ENCODE measurements at places on chromosomes 2 and 18.
A peak's percentile ranks its signal among the peaks of the same experiment; 100 is the strongest.

DNA sequence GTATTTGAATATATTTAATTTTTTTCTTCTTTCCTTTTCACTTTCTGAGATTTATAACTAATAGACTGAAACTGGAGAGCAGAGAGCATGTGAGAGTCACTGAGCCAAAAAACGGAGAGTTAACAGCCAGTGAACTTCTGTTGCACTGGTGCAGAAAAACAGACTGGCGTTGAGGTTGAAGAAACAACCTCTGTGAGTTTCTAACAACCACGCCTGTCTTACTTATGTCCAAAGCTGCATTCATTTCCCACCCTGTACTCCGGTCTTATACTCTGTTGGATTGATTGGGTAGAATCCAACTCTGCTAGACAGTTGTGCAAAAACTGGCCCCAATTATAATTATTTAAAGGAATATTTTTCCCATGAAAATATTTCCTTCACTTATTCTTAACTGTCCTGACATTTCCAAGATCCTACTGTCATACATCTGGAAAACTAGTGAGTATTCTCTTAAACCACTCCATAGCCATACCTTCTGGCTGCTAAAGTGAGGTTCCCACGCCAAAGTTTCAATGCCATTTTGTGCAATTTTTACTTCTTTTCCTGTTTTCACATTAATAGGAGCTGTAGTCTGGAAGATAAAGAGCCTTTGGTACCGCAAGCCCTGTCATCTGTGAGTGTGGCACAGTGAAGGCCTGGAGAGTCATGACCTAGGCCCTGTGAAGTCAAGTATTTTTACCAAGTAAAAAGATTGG, 9.4 kb downstream of the CYP1B1 start:
- DNase-seq: no peak

- DNase-seq: no peak
Observed at GRCh38 chr2:100309973-100310719, 12.2 kb downstream of the LONRF2 start.

- DNase-seq: no peak
Observed at GRCh38 chr2:234673961-234674759, 177.3 kb upstream of the ARL4C start.

- peak; percentile 82 for DNase-seq
Observed at GRCh38 chr2:112764071-112765044, at the start of gene CKAP2L. Gene CKAP2L (minus strand): TSS chr2:112764609. CDS start chr2:112764598, 11 bp downstream.

- no peak for DNase-seq
Observed at GRCh38 chr2:201264472-201265173, 4.3 kb downstream of the CASP8 start.

DNA sequence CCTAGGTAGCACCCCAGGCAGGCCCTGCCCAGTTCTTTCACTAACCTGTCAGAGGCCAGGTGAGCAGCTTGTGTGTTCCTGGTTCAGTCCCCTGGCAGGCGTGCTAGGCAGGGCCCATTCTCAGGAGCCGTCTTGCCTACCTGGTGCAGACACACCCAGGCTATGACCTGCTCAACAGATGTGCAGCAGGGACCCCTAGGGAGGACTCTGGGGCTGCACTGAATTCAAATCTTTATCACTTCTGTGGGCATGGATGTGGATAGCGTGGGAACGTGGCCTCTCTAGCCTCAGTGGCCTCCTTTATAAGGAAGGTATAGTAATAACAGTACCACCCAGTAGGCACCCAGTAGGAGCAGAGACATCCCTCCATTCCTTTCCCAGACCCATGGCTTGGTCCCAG, 48.4 kb downstream of the PLEKHB2 start:
- DNase-seq: no peak

DNA sequence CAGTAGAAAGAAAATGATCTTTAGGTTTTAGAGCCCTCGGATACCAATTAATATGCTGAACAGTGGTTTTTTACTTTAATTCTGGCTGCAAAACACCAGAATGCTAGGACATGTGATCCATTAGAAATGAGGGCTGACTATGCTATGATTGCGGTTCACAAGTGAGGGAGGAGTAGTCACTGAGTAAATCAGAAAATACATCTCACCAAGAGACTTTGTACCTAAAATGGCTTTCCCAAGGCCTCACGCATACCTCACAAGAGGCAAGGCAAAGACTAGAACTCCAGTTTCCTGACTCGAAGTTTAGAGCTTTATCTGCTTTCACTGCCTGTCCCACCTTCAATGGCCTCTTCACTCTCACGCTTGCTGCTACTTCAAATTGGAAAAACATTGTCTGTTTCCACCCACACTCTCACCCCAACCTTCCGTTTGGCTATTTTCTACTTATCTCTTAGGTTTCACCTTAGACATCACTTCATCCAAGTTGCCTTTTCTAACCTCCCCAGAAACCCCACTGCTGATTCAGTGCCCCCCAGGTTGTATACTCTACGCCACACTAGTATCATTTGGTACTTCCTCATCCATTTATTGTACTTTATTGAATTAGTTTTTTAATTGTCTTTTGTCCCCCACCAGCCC, 5.1 kb upstream of the MBD2 start:
- no peak for DNase-seq

- no peak for DNase-seq
Observed at GRCh38 chr2:126322342-126322741, 333.6 kb upstream of the GYPC start.

- no peak for DNase-seq
Observed at GRCh38 chr2:127735044-127735443, 33.7 kb downstream of the SFT2D3 start.
